ENCODE measurements at places on chromosomes 5 and 9.

GRCh38 chr5:38547257-38547656 is 9.2 kb downstream of the LIFR start:
- no peak for DNase-seq

DNA sequence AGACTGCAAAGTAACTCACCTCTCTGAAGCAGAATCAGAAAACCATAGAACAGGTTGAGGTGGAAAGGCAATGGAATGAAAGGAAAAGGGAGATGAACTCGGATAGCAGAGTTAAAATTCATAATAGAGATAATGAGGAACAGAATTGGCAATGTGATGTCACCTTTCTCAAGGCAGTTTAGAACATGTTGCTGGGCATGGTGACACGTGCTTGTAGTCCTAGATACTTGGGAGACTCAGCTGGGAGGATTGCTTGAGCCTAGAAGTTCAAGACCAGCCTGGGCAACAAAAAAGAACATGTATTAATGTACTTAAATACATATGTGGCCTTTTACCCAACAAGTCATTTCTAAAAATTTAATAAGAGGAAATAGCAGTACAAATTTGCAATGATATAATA is 81.6 kb upstream of the MIER3 start:
- no peak for DNase-seq

DNA sequence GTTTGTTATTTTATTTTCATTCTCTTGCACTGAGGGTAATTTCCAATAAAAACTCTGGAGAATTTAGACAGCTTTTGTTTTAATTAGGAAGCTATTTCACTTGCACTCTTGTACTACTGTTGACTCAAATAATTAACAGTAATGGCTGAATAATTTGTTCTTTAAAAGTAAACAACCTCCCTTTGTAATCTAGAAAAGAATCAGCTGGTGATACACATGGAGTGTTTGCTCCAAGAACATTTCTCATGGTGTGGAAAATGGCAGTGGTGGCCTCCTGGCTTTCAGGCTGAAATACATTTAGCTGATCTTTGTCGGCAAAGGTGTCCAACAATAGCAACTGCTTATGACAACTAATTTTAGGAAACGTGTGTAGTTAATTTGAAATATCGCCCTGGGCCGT is 129.4 kb downstream of the C9orf152 start:
- no peak for DNase-seq

DNA sequence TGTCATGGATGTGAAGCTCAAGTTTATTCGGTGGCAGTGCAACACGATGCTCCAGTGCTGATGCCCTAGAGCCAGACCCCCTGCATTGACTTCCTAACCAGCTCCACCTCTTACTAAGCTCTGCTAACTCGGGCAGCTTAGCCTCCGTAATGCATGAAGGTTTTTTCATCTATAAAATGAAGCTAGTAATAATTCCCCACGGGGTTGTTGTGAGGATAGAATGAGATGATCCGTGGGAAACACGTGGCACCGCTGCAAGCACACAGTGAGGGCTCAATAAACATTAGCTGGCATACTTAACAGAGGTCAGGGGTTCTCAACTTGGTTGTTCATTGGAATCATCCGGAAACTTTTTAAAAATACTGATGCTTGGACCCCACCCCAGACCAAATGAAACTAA is 6.8 kb downstream of the ENC1 start:
- DNase-seq = no peak

GRCh38 chr5:178236126-178236525 is 3.5 kb upstream of the PHYKPL start:
- DNase-seq = no peak

DNA sequence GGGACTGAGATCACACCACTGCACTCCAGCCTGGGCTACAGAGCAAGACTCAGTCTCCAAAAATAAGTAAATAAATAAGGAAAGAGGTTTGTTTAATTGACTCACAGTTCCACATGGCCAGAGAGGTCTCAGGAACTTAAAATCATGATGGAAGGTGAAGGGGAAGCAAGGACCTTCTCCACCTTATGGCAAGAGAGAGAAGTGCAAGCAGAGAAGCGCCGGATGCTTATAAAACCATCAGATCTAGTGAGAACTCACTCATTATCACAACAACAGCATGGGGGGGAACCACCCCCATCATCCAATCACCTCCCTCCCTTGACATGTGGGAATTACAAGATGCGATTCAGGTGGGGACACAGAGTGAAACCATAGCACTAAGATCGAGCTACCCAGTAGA is 22.8 kb upstream of the RGMB start:
- DNase-seq = no peak
